Activated CD4-positive, alpha-beta T cell treated with anti-CD3 and anti-CD28 coated beads, Interleukin-2, Interleukin-4, amounts not matched to agents 100 ng/mL and 50 ng/mL, durations not matched to agents 16 hours and 8 hours (primary cell): ENCODE measurements at places on chromosomes 4 and X.

GRCh38 chrX:24241822-24242648 lies 71.8 kb downstream of the SUPT20HL2 start:
- DNase-seq = peak; percentile 27

DNA sequence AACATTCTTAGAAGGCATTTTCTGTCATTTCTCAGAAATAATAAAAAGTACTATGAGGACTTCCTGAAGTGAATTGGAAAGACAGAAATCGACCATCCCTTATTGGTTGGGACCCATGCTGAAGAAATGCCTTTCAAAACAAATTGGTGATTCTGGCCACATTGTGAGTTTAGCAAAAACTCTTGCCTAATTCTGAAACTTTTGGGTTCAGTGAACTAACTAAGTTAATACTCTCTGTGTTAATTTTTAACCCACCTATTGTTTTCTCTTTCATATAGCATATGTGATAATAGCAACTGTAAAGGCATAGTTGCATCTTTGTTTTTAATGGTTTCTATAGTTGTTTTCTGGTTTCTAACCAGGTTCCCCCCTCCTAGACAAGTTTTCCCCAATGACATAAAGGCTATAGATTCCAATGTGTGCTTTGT lies 129.3 kb upstream of the FAT1 start:
- no peak for DNase-seq

DNA sequence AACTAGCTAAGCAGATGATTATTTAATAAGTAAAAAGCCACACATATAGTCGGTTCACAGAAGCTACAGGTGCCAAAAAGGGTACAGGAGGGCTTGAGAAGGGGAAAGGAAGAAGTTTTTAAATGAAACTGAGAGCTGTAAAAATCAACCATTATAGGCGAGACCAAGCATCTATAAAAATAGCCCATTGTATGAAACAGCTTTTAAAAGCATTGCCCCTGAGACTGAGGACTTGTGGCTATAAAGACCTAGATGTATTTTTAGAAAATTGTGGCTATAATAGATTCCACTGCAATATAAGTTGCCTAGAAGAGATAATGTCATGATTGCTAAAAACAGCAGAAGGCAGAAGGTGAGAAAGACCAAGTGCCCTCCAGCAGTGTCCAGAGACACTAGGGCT lies 15.0 kb upstream of the TTC29 start:
- DNase-seq = no peak

DNA sequence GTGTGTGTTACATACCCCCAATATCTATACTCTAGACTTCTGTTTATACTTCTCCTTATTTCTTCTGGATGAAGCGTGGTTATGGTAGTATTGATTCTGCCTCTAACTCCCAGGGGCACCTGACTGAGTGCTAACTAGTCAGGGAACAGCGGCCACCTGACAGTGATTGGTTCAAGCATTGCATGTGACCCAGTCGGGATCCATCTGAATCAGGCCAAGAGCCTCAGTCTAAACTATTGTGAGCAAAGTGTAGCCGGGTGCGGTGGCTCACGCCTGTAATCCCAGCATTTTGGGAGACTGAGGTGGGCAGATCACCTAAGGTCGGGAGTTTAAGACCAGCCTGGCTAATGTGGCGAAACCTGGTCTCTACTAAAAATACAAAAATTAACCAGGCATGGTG lies 10.0 kb downstream of the CCDC110 start:
- no peak for DNase-seq

GRCh38 chrX:153469811-153470410 lies 465 bp downstream of the HAUS7 start:
- DNase-seq = peak; percentile 27

DNA sequence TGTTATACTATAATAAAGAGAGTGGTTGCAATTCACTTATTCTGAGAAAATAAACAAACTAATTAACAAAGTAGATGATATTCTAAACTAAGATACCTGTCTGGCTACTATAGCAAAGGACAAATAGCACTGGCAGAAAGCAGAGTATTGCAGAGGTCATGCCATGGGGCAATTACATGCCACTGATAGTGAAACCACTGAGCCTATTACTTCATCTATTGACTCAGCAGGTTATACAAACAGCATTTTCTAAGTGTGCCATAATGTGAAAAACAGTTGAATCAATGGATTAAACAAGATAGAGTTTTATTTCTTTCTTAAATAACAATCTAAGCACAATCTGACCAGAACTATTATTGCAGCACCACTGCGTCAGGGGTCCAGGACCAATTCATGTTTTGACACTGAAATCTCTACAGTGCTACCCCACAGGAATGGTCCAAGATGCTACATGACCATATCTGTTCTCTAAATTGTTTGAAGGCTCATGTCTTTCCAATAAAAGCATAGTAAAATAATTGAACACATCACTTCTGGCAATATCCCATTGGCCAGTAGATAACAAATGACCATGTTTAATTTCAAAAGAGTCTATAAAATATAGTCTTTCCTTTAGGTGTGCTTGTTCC lies 389.5 kb upstream of the GRID2 start:
- DNase-seq = no peak

DNA sequence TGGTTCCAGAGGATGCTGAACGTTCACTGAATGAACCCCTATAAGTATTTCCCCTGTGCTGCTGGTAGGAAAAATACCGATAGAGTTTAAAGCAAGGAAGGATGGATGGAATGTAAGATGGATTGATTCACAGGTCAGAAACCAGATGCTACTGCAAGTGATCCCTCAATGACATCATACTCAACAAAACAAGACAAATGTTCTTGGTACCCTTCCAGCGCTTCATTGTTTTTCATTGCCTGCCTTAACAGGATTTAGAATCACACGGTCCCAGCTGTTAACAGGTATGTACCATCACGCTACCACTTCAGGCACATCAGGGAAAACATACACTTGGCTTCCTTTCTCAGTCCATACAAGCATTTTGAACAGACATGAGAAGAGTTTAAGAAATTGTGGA lies 118.1 kb upstream of the TLR3 start:
- DNase-seq = no peak

DNA sequence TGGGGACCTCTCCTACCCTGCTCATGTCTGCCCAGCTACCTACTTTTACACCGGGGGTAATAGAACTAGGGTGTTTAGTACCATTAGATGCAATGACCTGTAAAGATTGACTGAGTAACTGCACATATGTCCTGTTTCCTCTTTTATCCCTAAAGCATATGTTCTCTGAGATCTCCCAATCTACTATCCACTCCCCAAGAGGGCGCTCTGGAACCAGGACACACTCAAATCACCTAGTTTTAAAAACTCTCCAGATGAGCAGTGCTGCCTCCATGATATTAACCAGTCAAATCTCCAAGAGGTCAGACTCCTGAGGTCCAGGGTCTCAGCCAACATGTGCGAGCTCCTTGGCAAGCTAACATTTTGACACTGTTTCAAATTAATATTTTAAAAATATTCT lies 87.0 kb upstream of the TSPAN5 start:
- no peak for DNase-seq

- no peak for DNase-seq
These were observed 169.7 kb upstream of the SH3RF1 start for GRCh38 chr4:169440446-169440845.

DNA sequence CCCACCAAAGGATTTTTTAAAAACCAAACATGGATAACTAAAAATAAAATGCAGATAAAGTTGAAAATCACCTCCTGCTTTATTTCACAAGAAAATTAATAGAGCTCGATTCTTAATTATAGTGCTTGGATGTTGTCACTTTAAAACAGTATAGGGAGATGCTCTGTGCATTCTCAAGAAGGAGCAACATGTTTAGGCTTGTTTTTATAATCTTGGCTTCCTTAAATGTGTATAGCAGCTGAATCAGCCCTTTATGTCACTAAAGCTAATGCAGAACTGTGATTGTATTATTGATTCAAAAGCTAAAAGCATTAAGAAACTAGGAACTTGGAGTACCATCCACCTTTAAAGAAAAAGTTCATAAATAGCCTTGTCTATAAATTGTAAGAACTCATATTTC lies 12.9 kb downstream of the UTP3 start:
- DNase-seq = no peak

DNA sequence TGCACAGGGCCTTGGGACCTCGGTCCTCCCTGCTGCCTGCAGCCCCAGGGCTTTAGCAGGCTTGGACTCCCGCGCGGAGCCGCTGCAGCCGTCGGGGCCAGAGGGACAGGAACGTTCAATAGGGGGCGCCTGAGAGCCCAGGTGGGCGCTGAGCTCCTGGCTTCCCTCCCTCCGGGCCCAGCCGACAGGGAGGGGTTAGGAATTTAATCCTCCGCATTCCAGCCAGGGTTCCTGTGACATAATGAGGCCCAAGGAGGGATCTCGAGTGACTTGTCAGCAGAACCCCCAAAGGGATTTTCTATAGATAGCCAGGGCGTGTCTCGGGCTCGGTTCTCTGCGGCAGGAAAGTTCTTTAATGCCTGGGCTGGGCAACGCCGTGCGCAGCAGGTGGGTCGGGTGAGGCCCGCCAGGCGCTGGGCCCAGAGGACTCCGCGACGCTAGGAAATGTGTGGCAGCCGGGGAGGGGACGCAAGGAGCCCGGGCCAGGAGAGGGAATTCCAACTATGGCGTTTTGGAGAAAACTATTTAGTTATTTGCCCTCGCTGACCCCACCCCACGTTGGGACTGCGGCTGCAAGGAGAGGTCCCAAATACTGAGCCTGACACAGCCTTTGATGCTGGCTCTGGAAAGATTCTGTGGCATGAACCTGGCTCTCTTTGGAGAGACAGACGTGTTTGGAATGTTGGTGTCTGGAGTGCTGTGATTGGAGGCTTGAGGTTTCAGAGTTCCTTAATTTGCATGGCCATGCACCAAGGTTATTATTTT lies 285.2 kb upstream of the GATB start:
- DNase-seq = no peak

DNA sequence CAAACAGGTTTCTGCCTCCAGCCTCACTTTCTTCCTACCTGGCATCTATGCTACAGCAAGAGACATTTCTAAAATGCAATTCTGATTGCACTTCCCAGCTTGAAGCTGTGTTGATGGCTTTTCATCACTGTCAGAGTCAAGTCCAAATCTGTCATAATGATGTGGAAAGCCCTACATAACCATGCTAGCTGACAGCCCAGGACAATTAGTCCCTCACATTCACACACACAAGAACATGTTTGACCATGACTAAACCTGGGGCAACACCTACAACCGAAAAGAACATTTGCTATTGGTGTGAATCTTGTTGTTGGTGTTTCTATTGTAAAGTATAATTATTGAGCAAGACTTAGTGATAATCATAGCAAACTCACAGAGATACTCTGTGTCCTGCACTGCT lies 58.2 kb downstream of the PPM1K start:
- no peak for DNase-seq

- DNase-seq = no peak
These were observed 2201.6 kb upstream of the TENM3 start for GRCh38 chr4:180041576-180041975.

DNA sequence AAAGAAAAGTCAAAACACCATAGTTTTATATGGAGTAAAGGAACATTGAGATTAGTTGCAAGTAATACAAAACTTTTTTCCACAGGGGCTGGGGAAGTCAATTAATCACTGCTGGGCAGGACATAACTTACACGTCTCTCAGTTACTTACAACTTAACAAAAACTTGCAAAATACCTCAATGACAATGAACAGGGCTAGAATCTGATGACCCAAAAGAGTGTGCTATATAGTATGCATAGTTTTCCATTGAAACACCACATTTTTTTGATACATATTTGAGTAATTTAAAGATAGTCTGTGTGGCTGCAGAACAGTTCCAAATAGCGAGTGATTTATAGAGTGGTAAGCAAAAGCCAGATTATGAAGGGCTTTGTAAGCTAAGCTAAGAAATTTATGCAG lies 172.3 kb upstream of the TRPC5 start:
- no peak for DNase-seq

DNA sequence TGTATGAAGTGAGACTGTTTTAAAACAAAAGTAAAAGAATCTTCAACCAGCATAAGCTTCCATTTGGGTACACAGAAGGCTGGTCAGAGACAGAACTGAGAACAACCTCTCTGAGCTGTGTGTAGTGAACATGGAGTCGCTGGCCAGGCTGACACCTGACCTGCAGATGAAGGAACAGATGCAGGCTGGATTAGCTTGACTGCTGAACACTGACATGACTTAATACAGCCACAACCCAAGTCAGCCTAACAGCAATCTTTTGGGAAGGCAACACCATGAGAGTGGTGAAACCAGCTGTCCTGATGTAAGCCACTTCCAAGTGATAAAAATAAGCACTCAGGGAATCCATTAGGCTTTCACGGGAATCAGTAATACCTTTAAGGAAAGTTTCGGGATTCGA lies 10.1 kb downstream of the SCARB2 start:
- no peak for DNase-seq

DNA sequence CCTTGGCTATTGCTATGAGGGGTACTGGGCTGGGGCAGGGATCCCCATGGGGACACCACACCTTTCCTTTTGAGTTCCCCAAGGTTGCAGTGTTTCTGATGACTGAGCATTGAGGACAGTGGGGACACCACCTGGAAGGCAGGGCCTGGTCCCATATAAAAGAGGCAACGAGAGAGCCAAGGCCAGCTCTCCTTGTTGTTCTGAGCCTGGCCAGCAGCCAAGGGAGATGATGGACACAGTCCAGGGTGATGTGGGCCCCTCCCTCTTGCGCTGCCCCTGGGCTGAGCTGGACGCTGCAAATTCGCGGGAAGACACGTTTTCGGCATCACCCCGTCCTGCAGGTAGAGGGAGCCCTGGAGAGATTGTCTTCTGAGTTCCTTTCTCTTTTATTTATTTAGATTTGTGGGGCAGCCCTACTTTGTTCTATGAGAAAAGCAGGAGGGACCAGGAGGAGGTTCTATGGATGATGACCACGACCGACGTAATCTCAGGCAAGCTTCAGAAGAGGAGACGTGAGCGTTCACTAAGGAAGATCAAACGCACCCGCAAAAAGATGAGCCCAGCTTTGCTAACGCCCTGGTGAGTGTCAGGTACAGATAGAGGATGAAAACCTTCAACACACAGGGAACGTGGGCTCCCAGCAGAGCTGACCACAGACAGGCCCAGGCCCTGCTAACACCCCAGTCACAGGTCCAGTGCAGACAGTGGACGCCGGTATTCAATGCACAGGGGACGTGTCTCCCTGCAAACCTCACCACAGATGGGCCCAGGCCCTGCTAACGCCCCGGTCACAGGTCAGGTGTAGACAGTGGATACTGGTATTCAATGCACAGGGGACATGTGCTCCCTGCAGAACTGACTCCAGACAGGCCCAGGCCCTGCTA lies 97.4 kb downstream of the SHOX start:
- DNase-seq = no peak

GRCh38 chr4:83115000-83115399 lies 471 bp upstream of the PLAC8 start:
- no peak for DNase-seq

DNA sequence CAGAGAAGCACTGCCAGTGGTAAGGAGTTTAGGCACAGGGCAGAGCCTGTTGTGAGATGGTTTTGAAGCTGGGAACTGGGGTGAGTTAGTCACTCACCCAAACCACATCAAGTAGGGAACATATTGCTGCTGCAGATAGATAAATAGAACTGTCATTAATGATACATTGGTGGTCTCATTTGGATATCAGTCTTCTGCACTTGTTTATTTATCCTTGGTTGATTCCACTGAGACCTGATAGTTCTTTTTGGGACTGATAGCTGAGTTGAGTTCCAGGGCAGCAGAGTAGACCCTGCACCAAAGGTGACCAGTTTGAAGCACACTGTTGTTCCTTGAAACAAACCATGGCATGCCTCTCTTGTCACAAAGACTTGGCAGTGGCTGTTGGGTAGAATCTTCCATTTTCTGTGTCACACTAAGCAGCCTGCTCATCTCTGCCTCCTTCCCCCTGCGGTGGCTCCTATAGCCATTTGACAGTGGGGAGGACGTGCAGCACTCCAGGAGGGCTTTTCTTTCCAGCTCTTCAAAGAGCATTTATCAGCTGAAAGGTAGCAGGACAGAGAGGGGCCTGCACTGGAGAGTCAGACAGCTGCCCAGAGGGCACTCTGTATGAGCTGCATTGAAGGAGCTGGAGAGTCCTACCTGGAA lies 59.7 kb upstream of the TMEM164 start:
- no peak for DNase-seq
